SHP77 treated with DMSO at 0.1 percent for 48 hours (cell line): ENCODE measurements at places on chromosomes 6 and 20.

DNA sequence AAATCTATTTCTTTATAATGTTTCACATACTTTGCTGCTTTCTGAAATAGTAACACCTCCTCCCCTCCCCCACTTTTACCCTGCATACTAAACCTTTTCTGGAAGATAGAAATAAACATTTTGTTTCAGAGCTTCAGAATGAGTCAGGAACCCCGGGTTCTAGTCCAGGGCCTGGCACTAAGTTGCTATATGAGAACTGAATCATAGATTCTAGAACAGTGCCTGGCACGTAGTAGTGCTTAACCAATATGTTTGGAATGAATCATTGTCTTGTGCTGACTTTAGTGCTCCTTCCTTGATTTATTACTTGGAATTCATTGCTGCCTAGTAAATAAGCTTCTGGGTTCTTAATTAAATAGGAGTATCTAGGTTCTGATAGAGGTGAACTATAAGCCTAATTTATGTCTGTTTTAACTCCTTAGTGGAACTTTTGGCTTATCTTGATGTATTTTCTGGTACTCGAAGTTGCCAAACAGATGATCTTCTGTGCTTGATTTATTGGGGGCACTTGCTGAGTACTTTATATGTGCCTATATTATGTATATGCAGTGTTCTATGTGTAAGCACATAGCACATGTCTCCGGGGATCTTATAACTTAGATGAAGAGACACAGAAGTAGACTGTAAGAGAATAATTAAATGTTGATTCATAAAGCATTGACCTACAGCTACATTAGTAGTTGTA, 18.6 kb downstream of the TAB2 start:
- no peak for DNase-seq

DNA sequence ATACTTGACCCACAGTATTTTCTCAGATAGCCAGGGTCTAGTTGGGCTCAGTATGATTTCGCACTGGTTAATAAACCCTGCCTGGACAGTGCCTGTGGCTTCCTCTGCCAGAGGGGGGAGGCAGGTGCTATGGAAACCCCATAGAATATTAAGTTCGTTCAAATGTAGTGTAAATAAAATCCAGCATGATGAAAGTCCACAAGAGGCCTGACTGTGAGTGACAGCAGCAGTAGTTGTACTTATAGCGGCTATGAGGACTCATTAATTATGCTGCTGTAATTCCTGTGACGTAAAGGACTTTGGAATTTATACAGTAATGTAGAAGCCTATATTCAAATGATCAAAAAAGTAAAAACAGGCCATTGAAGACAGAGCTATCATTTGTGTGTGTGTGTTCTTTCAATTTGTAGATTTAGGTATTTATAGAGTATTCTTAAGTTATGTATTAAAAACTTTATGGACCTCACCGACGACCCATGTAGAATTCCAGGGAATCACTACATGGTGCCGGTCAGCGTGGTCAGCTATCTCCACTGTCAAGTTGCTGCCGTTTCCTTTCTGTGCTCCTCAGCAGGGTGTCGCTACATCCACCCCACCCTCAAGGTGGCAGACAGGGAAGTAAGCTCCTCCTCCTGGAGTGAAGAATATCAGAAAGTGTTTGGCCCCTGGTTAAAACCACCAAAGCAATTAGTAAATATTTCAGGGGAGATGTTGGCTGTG, 10.0 kb downstream of the PYGB start:
- DNase-seq = no peak

DNA sequence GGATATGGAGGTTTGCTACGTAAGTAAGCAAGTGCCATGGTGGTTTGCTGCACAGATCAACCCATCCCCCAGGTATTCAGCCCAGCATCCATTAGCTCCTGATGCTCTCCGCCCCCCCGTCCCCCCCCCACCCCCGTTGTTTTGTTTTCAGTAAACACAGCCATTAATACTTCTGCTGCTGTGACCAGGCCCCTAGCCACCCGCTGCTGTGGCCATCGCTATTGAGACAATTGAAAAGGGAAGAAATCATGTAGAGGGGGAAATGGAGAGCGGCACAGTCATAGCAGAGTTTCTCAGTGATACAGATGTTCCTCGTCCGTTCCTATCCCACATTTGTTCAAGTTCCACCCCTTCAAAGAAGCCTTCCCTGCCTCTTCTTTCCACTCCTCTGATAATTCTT, 24.9 kb downstream of the SLC35D3 start:
- no peak for DNase-seq

DNA sequence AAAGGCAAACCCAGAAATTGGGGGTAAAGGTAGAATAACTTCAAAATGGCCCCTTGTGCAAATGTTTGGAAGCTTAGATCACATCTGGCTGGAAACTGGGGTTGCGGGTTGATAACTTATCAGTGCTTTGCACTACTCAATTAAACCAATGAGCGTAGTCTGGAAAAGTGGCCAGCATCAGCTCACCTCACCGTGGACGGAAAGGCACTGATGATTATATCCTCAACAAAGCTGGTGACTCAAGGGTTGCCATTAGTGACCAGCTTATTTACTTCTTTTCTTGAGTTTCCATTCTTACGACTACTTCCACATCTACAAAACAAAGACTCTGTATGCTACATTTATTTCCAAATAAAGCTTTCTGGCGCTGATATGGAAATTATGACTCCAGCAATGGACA, 198.5 kb upstream of the HEY2 start:
- no peak for DNase-seq

GRCh38 chr6:151359486-151359885, 31.9 kb downstream of the ZBTB2 start:
- DNase-seq = no peak

DNA sequence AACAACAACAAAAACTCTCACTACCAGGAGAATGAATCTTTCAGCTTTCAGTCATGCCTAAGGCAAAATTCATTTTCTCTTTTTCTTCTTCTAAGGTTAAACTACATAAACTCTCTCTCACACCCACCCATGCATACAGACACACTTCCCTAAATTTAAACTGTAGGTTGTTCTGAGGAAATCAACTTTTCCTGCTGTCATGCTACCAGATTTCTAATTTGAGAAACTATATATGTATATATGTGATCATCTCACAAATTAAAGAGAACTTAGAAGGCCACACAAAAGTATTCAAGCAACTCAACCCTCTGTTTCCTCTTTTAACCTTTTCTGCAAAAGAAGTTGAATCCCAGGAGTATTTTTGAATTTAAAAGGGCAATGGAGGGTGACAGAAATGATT, 532.5 kb downstream of the KIF16B start:
- DNase-seq = no peak

GRCh38 chr6:110755411-110755834, 59.8 kb downstream of the CDK19 start:
- DNase-seq = no peak

DNA sequence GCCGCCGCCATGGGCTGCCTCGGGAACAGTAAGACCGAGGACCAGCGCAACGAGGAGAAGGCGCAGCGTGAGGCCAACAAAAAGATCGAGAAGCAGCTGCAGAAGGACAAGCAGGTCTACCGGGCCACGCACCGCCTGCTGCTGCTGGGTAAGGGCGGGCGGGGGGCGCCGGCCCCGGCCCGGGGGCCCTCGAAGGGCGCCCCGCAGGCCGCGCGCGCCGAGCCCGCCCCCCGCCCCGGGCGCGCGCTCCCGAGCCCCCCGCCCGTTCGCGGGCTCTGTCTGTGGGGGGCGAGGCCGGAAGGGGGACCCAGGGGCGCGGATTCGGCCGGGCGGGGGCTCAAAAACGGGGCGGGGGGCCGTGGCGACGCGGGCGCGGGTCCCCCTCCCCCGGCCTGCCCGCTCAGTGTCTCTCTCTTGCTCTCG, 39.2 kb downstream of the GNAS start:
- no peak for DNase-seq

GRCh38 chr6:166664135-166664534, 37.1 kb upstream of the RPS6KA2 start:
- DNase-seq = no peak

GRCh38 chr6:143485967-143486366, 25.6 kb downstream of the FUCA2 start:
- DNase-seq = no peak

DNA sequence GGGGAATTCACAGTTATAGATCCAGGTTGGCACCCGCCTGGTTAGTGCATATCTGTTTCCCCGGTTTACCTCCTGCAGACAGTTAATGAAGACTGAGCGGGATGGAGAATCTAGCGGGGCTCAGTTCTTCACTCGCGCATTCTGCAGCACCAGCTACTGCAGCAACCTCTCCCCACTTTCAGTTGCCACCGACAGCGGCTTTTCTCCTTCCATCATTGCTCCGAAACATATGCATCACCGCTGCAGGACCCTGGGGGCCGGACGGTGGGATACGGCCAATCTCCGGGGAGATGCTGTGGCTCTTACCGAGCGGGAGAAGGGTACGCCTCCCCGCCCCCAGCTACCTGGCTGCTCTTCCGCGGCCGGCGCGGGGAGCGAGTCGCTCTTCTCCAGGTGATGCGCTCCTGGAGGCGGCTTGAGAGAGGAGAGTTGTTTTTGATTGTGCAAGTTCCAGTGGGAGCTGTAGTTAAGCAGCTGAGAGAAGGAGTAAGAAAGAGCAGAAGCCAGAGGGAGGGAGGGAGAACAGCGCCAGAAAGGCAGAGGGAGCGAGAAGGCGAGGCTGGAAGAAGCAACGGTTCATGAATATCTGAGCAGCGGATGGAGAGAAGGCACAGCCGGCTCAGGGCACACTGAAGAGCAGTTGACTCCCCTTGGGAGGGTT, at the start of gene SGK1:
SGK1 (minus strand) TSS at position 642 of the 661 bp plus-strand sequence. CDS start 652 bp downstream, outside the sequence.
- no peak for DNase-seq

DNA sequence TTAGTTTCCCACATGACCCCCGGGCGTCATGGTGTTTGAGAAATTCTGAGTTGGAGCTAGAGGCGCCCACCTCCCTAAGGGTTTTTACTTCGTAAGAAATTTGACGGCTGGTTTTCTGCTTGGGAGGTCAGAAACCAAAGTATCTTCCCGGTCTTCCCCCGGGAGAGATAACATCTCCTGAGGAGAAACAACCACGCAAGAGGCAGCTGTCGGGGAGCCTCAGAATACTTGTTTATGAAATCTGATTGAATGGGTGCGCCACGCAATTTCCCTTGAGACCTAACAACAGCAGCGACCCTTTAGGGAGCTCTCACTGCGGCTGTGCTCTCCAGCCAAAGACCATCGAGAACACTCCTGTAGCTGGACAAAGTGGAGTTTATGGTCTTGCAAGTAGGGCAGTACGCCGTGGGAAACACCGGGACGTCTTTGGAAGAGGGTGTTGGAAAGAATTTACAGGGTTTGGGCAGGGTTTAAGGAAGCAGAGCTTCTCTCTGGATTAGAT, 608 bp upstream of the EIF2S2 start:
- peak; percentile 39 for DNase-seq

DNA sequence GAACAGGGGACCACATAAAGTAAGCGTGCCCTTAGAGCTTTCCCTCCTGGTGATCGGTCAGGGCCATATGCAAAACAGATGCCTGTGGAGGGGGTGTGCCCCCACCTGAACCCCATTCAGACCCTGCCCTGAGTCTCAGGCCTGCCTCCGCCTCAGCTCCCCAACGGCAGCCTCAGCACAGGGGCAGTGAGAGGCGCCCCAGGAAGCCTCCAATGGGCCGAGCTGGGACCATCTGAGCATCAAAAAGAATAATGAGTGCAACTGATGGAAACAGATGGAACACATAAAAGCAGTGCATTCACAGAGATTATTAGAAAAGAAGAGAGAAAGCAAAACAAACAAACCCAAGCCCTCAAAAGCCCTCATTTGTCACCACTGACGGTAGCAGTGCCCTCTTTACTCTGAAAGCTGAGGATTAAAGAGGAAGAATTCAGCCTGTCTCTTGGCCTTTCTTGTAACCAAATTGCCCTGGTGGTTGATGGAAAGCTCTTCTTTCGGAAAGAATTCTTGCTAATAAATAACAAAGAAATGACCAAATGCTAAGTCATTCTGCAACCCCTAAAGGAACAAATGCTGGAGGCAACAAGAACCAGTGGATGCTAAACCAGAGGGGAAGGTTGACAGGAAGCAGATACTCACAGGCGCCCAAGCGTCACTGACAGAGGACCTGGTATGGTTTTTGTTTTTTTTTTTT, 6.8 kb downstream of the ADISSP start:
- DNase-seq = no peak

DNA sequence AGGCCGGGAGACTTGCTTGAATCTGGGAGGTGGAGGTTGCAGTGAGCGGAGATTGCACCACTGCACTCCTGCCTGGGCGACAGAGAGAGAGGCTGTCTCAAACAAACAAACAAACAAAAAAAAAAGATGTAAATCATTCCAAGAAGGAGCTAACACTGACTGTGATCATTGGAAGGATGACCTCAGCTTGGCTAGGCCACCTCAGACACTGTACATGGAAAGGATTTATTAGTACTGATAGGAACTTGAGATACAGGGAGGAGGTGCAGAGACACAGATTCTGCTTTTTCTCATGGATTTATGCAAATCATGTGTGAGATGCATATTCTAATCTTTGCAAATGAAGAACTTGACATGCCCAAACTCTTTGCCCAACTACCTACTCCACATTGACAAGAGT, 293.6 kb downstream of the HIVEP2 start:
- no peak for DNase-seq

- DNase-seq = no peak
Measured at GRCh38 chr6:39335780-39336545, 13.5 kb upstream of the KCNK16 start.

DNA sequence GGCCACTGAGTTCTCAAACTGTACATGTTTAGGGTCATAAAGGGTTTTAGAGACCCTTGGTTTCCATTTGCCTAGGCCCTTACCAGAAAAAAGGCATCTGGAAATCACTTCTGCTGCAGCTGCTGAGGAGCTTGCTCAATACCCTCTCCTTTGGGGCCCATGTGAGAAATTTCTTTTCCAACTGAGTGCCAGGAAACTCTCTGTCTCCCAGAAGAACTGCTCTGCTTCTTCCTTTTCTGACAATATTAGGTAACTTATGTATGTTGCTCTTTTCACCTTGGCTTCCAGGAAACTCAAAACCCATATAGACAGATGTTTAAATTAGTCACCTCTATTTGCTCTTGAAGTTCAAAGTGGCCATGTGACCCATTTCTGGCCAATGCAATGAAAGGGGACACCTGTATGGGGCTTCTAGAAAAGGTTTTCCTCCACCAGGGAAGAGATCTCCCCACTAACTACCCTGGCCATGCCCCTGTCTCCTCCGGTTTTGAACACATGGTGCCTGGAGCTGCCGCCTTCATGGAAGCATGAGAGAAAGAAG, 121.6 kb downstream of the PREX1 start:
- DNase-seq = no peak

DNA sequence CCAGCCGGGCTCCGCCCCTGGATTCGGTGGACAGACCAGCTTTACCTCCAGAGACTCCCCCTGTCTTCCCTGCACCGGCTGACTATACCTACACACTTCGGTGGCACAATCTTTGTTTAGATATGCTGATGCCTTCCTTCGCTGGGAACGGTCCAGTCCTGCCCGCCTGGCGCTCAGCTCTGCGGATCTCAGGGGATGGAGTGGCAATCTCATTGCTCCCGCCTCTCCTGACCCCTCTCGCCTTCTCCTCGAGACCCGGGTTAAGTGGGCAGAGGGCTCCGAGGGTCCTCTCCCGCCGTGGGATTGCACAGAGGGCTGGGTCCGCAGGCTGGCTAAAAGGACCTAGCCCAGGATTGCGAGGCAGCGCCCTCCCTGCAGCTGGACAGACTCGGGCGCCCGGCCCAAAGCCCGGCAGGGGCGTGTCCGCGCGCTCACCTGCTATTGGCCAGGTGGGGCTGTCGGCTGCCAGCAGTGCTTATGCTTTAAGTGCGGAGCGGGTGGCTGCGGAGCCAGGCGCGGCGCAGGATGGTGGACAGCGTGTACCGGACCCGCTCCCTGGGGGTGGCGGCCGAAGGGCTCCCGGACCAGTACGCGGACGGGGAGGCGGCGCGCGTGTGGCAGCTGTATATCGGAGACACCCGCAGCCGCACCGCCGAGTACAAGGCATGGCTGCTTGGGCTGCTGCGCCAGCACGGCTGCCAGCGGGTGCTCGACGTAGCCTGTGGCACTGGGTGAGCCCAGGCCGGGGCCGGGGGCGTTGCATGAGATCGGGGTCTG, at the start of gene GNMT:
GNMT (plus strand) TSS at position 512 of the 777 bp plus-strand sequence; CDS start at position 526, 14 bp downstream.
- peak; percentile 69 for DNase-seq
